ENCODE measurements at places on chromosomes 13 and 19.

DNA sequence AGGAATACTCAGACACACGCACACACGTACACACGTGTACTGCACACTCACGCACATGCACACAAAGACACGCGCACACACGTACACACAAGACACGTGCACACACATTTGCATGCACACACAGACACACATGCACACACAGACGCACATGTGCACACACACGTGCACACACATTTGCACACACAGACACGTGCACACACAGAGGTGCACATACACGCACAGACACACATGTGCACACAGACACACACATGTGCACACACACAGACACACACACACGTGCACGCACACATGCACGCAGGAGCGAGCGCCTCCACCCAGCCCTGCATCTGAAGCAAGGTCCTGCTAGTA is 81.1 kb downstream of the GADD45B start:
- DNase-seq, result no peak

GRCh38 chr13:90800082-90800746 is 547.3 kb upstream of the MIR17HG start:
- DNase-seq, result no peak

GRCh38 chr19:5079071-5079774 is 110.3 kb downstream of the KDM4B start:
- DNase-seq, result no peak

GRCh38 chr19:8151767-8152035 is 2.3 kb upstream of the FBN3 start:
- DNase-seq, result no peak

DNA sequence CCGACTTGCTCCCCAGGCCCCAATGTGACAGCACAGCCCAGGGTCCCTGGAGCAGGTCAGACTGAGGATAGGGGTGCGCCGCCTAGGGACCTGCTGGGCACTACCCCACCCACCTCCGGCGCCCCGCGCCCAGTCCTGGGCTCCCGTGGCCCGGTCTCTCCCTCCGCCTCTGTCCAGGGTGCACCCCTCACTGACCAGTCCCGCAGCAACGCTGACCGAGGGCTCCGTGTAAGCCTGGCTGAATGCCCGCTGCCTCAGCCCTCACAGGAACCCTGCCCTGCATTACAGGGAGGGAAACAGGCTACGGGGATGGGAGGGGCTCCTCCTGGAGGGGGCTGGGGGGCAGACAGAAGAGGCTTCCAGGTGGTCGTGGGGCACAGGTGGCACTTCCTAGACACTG is 31.7 kb downstream of the GPX4 start:
- DNase-seq, result no peak

- DNase-seq, result no peak
These were observed 9.9 kb downstream of the SLC6A16 start for GRCh38 chr19:49315111-49315510.

DNA sequence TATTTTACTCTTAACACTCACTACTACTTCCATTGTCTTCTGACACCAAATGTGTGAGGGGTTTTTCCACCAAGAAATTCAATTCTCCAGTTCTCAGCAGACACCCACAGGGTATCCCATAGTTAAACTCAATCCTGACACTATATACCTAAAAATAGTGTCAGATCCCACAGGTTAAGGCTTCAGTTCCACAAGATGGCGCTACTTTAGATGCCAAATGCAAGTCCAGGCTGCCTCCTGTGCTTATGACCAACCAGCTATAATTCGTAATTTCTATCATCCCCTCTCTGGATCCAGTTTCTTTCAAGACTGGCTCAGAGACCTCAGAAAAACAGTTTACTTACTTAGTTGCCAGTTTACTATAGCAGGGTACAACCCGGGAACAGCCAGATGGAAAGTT is 1146.2 kb upstream of the SPRY2 start:
- DNase-seq, result no peak

- DNase-seq, result no peak
These were observed 133.9 kb downstream of the AKAP11 start for GRCh38 chr13:42405665-42406390.

DNA sequence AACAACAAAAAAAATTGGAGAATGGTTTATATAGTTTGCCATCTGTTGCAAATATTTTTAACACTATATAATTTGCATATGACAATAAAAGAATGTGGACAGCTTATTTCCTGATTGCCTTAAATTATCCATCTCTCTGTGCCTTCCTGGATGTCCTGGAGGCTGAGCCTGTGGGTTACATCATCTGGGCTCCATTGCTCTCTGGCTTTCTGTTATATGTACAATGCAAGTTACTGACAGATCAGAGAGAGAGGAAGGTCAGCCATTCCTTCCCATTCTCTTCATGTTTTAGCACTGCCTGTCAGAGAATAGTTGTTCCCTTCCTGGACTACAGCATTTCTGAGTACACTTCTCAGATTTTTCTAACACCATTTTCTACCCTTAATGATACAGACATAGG is 758.3 kb upstream of the PCDH20 start:
- DNase-seq, result no peak

DNA sequence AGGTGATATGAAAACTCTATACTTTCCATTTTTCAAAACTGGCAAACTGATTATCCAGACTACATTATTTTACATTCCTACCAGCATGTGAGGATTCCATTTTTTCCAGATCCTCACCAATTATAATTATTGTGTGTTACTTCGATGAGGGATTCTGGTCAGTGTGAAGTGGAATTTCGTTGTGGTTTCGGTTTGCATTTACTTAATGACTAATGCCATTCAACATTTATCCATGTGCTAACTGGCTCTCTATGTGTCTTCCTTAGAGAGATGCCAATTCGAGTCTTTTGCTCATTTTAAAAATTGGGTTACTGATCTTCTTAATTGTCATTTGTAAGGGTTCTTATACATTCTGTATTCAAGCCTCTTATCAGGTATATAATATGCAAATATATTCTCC is 1551.3 kb upstream of the MIR17HG start:
- DNase-seq, result no peak

DNA sequence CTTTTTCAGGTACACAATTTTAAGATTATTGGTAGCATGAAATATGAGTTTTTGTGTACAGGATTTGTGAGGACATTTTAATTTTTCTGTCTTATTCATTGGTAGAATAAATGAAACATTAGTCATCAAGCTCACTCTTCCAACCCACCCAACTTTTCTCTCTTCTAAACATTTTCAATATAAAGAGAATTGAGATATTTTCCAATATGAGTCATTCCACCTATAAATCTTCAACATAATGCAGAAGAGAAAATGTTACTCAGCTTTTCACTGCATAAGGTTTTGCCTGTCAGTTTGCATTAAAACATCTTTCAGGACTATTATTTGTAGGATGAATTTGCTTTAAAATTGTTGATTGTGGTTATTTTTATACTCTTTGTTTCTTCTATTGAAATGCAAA is 330.7 kb downstream of the PCDH20 start:
- no peak for DNase-seq

DNA sequence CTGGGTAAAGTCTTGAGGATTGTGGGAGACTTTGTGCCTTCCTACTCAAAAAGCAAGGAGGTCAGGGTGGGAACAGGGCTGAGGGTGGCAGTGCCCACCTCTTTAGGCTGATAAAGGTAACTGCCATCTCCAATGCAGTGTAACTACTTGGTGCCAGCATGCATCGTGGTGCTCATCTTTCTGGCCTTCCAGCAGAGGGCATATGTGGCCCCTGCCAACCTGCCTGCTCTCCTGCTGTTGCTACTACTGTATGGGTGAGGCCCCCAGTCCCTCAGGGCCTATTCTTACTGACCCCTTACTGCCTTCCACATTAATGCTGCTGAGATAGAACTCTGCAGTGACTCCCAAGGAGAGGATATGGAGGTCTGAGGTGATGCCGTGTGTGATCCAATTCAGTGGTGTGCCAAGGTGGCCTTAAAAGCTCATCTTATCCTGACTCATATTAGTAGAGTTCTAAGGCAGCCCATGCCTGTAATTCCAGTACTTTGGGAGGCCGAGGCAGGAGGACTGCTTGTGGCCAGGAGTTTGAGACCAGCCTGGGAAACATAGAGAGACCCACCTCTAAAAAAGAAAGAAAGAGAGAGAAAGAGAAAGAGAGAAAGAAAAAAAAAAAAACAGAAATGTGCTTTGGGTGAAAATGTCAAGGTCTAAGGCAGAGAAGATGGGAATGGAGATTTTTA is 9.7 kb upstream of the ARHGAP45 start:
- no peak for DNase-seq

- no peak for DNase-seq
These were observed 729 bp upstream of the ARID3A start for GRCh38 chr19:925087-925525.

- no peak for DNase-seq
These were observed 933 bp downstream of the TFPT start for GRCh38 chr19:54114340-54115108.

DNA sequence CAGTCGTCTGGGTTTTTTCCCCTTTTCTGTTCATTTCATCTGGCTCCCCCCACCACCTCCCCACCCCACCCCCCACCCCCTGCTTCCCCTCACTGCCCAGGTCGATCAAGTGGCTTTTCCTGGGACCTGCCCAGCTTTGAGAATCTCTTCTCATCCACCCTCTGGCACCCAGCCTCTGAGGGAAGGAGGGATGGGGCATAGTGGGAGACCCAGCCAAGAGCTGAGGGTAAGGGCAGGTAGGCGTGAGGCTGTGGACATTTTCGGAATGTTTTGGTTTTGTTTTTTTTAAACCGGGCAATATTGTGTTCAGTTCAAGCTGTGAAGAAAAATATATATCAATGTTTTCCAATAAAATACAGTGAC is 9.3 kb downstream of the CALM3 start:
- no peak for DNase-seq

DNA sequence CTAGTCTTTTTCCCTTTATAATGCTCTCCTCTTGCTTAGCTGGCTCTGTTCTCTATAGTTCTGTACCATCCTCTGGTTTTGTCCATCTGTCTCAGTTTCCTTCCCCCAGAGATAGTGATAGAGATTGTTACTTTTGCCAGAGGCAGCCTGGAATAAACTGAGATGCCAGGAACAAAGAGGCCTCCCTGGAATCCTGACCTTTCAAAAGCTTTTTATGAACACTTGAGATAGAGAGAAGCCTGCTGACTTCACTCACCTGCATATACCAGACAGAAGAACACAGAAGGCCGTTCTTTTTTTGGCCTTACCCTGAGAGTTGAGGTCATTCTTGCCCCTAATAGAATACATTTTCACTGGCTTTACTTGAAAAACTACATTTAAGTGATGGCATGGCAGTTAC is 150.2 kb downstream of the LHFPL6 start:
- DNase-seq, result no peak

- no peak for DNase-seq
These were observed 743 bp upstream of the NDUFS7 start for GRCh38 chr19:1383017-1383311.

DNA sequence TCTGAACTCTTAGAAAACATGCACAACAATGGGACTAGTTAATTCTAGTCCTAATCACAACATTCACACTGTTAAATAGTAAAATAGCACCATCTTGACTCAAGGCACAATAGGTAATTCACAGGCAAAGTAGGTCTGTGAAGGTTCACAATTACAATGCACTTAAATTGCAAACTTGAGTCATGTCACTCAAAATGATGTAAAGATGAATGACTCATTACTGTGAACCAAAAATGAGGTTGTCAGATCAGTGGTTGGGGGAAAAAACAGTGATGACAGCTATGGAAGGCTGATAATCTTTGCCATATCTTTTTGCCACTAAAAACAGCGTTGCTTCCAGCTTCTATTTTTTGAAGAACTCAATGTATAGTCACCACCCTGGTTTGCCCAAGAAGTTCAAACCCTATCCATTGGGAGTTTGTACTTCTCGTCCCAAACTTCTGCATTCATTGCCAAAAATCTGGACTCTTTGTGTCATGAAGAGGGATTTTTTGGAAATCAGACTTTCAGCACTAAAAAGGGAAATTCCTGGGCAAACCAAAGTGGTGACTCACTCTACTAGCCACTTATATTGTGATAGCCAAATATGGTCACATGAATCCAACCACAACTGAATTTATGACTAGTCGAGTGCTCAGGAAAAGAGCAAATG is 200.9 kb upstream of the TMTC4 start:
- no peak for DNase-seq

DNA sequence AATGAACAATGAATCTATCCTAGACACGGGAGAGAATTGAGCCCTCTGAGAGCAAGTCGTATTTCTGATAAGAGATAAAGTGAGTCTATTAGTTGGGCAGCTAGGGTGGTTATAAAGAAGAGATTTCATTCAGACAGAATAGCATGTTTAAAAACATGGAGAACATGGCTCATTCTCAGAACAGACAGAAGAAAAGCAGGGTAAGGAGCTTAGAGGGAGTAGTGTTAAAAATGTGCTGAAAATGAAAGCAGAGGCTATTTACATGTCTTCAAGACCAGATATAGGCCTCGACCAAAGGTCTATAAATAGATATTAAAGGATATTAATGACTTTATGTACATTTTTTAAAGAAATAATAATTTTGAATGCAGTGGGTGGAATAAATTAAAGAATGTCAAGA is 149.5 kb downstream of the SLITRK1 start:
- no peak for DNase-seq

All from coronary artery (tissue), 2 donors.